Stimulated activated naive CD8-positive, alpha-beta T cell treated with anti-CD3 and anti-CD28 coated beads, Interleukin-15, amount 100 ng/mL, for 72 hours (primary cell): ENCODE measurements at places on chromosomes 3 and 15.

- no peak for DNase-seq
These were observed 1.9 kb downstream of the OSBPL10 start for GRCh38 chr3:31979001-31979697.

- DNase-seq = peak; percentile 60
These were observed 34.6 kb downstream of the BTD start for GRCh38 chr3:15636028-15636709.

DNA sequence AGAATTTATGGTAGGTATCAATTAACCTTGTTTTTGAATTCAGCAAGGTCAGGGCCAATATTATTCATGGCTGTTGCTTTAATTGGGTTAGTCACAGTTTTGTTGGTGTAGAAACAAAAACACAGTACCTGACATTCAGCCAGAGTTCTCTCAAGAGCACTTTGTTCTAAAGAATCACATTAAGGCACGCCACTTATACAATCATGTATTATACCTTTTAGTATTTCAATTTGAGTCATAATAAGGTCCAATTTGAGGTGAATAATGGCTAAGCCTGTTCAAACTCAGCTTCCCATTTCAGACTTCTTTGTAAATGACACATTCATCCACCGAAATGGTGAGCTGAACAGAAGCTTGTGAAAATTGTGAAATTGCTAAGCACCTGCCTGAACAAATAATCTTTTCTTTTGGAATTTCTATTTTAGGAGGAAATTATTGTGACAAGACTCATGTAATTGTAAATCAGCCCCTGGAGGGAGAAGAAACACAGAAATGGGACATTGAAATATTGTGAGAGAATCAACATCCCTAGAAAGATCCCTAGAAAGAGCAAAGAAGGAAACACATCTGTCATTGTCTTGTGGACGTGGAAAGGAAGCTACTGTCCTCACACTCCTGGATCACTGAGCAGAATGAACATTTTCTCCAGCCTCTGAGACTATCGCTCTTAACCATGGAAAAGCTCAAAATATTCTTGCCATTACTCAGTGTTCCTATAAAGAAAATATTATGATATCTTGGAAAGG, 29.3 kb downstream of the RIOX2 start:
- DNase-seq = no peak

DNA sequence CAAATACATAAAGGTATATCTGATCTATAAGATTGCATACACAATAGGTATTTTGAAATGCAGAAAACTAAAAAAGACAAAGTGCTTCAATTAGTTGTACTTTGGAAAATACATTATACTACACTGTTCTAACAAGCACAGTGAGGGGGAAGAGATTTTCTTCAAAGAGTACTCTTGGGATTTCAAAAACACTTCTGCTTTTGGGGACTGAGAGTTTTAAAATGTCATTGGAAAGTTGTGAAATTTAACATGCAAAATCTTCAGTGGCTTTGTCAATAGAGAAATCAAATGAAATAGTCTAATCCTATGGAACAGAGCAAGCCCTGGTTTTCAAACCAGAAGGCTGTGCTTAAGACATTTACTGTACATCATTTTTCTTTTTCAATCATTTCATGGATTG, 322.2 kb upstream of the SEMA6D start:
- DNase-seq = no peak

DNA sequence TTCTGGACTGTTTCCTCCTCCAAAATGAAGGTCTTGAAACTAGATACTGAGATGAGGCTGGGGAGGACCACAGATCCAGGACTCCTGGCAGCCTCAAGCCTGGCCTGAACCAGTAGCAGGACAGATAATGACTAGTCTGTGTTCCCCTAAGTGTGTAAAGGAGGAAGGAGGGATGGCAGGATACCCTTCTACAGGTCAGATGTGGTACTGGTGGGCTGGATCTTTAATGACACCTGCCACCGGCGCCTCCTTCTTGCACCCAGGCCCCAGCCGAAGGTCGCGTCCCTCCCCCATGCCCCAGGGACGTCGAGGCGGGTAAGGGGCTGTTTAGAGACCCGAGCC, 556 bp downstream of the USP19 start:
- no peak for DNase-seq

DNA sequence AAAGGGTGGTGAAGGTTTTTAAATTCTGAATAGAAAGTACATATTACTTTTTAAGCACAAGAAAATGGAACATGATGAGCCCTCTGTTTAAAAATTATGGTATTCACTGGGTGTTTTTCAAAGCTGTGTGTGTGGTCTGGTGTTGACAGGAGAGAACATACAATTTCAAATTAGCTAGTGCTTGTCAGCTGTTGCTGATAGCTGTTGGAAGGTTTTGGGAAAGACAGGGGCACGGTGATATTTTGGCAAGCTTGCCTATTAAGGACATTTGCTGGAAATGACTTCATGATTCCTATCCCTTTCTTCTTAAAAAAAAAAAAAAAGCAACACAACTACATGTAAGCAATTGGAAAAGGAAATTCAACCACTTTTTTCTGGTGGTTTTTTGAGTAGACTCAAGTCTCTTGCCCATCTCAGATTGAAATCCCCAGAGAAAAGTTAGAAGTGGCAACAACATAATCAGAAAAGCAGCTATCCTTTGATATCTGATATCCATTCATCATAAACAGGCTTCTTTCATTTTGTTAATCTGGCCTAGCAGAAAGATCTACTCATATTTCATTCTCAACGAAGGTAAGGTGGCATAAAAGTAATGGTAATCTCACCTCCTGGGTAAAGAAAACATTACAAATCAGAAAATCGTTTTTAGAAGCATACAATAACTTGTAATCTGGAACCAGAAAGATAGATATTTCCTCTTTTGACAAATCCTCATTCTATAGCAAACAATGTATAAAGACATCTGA, 130.0 kb downstream of the RBMS3 start:
- no peak for DNase-seq

- DNase-seq = no peak
These were observed 65.3 kb upstream of the PSMD6 start for GRCh38 chr3:64088408-64089205.

DNA sequence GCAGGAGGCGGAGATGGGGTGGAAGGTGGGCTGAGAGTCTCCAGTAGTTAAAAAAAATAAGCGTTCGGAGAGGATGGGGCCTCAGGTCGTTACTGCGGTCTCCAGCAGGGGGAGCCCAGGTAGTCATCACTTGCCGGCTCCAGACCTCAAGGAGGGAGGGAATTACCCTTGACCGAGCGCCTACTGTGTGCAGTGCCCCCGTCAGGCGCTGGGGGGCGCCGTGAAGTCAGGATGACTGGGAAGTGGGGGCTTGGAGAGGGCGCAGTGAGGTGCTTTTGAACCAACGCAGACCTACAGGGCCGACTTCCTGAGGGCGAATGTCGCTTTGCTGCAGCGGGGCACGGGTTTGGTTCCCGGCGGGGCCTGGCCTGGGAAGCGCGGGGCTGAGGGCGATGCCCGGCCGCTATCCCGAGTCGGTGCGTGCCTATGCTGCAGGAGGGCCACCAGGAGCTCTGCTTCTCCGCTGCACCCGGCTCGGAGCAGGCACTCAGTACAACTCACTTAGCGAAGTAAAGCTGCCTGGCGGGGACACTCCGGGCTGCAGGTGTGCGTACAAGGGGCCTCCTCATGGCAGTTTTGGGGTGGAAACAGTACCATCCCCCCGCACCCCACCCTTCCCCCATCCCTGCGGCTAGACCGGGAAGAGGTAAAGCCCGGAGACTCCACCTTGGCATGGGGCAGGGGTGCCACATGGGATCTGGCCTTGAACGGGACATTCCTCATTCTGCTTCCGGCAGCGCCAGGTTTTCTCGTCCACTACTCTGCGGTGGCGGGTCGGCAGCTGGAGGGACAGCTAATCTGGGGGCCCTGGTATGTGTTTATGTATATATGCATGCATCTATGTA, 79.8 kb downstream of the RHCG start:
- DNase-seq = peak; percentile 88

DNA sequence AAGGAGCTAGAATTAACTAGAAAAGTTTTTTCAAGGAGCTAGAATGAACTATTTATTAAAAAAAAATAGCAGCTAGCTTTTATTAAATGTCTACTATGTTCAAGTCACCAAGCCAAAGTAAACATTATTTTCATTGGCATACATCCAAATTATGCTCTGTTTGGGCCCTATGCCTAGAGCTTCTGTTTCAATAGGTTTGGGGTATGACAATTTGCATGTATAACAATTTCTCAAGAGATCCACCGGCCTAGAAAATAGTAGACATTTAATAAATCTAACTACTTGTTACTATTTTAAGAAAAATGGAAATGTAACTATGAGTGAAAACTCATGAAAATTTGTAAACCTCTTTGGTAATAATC, 8.0 kb downstream of the GABRR3 start:
- no peak for DNase-seq
